Activated T-helper 1 cell treated with anti-CD3 and anti-CD28 coated beads, Interleukin-12 subunit alpha, Interleukin-12 subunit beta, Interleukin-2, Interleukin-4 antibody, amounts not matched to agents 30 ng/mL and 10 ng/mL and 1 ng/mL, durations not matched to agents 14 hours and 24 hours and 36 hours (primary cell): ENCODE measurements at places on chromosomes 5 and 9.

- DNase-seq = no peak
- H3K27ac ChIP-seq = no peak overlapping the region
- H3K4me1 ChIP-seq = peaks cover 69% of the 10 kb centered on the region
- peaks cover 7% of the 10 kb centered on the region for H3K36me3 ChIP-seq
- no peaks in the 10 kb centered on the region for H3K27me3 ChIP-seq
- H3K4me3 ChIP-seq = no peak overlapping the region
These were observed 10.2 kb upstream of the LCP2 start for GRCh38 chr5:170307575-170308465.

DNA sequence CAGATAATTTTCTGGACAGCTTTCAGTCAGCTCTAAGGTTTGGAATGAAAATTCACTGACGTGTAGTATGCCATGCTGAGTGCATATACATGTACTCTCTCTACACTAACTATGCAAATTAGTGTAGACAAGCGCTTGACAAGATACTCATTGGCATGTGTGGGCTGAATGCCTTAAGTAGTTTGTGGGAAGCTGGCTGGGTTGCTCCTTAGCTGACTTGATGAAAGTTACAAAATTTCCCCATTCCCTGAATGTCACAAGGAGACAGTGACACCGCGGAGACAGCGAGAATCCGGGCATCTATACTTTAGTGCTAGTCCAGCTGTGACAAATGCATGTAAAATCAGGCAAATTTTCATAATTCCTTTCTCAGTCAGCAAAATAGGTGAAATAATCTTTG is 51.6 kb upstream of the C5orf46 start:
- H3K27ac ChIP-seq = no peak overlapping the region
- no peak for DNase-seq
- no peaks in the 10 kb centered on the region for H3K36me3 ChIP-seq
- no peaks in the 10 kb centered on the region for H3K4me1 ChIP-seq
- H3K4me3 ChIP-seq = no peak overlapping the region

GRCh38 chr5:93585767-93586385 is 2.9 kb downstream of the NR2F1 start:
- peak overlapping the region; percentile 83 for H3K27ac ChIP-seq
- peak overlapping the region; percentile 74 for H3K4me3 ChIP-seq
- H3K27me3 ChIP-seq = peaks cover 52% of the 10 kb centered on the region
- DNase-seq = no peak
- peaks cover 5% of the 10 kb centered on the region for H3K36me3 ChIP-seq

GRCh38 chr9:91047529-91047928 is 245.9 kb downstream of the SYK start:
- H3K4me3 ChIP-seq = peak overlapping the region; percentile 65
- H3K27me3 ChIP-seq = peaks cover 4% of the 10 kb centered on the region
- peak overlapping the region; percentile 92 for H3K27ac ChIP-seq
- H3K36me3 ChIP-seq = peaks cover 5% of the 10 kb centered on the region
- H3K4me1 ChIP-seq = peaks cover 62% of the 10 kb centered on the region
- peak; percentile 37 for DNase-seq

GRCh38 chr5:124453221-124454051 is 293.0 kb downstream of the ZNF608 start:
- no peak overlapping the region for H3K27ac ChIP-seq
- no peaks in the 10 kb centered on the region for H3K27me3 ChIP-seq
- no peak for DNase-seq
- no peaks in the 10 kb centered on the region for H3K4me1 ChIP-seq

GRCh38 chr5:150648294-150649107 is 8.0 kb downstream of the SYNPO start:
- H3K4me1 ChIP-seq = no peaks in the 10 kb centered on the region
- H3K4me3 ChIP-seq = no peak overlapping the region
- H3K27ac ChIP-seq = no peak overlapping the region
- DNase-seq = no peak

DNA sequence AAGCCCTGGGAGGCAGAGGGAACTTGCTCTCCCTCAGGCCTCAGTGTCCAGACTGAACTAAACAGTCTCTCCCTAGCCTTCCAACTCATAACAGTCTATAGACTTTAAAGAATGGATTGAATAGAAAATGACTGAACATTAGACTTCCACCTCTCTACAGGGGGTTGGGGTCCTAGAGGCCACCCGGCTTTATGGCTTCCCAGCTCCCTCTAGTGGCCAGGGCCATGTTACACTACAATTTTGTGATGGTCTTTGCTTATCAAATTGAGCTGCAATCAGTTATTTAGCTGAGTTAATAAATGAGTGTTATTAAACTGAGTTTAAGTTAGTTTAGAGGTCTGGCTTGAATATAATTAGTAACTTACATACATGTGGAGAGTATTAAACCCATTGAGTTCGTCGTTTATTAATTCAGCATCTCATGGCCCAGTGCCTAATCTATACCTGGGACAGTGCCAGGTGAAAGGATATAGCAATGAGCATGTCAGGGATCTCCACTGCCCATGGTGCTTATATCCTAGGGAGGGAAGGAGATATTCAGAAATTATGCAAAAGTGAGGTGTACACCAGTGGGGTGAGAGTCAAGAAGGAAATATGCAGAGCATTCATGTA is 105.2 kb downstream of the SH3TC2 start:
- no peak overlapping the region for H3K27ac ChIP-seq
- peaks cover 7% of the 10 kb centered on the region for H3K27me3 ChIP-seq
- H3K4me3 ChIP-seq = no peak overlapping the region
- no peaks in the 10 kb centered on the region for H3K4me1 ChIP-seq
- DNase-seq = no peak

GRCh38 chr9:77965445-77966123 is 66.0 kb downstream of the GNAQ start:
- H3K27me3 ChIP-seq = no peaks in the 10 kb centered on the region
- peaks cover 13% of the 10 kb centered on the region for H3K36me3 ChIP-seq
- H3K4me3 ChIP-seq = no peak overlapping the region
- peaks cover 30% of the 10 kb centered on the region for H3K4me1 ChIP-seq
- no peak overlapping the region for H3K27ac ChIP-seq
- DNase-seq = no peak

DNA sequence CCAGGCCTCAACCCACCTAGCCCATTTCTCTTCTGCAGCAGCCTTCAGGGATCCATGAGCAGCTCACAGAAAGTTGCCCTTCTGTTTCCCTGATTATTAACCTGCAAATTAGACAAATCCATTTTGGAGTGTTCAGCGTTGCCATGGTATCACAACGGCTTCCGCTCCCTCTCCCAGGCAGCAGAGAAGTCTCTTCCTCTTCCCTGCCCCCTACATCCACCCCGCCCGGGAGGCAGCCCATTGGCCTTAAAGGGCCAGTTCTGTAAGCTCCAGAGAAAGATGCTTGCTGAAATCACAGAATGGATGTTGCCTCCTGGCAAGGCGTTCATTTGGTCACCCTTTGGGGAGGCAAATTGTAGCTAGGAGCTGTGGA is 47.7 kb upstream of the BOD1 start:
- no peaks in the 10 kb centered on the region for H3K36me3 ChIP-seq
- no peak for DNase-seq
- no peak overlapping the region for H3K4me3 ChIP-seq
- H3K27ac ChIP-seq = no peak overlapping the region
- H3K4me1 ChIP-seq = no peaks in the 10 kb centered on the region

- H3K4me1 ChIP-seq = peaks cover 6% of the 10 kb centered on the region
- H3K36me3 ChIP-seq = no peaks in the 10 kb centered on the region
- H3K27ac ChIP-seq = no peak overlapping the region
- peaks cover 21% of the 10 kb centered on the region for H3K27me3 ChIP-seq
- H3K4me3 ChIP-seq = no peak overlapping the region
These were observed 41.4 kb downstream of the DAB2IP start for GRCh38 chr9:121692606-121693387.

GRCh38 chr9:16258708-16259107 is 611.8 kb downstream of the BNC2 start:
- H3K4me3 ChIP-seq = no peak overlapping the region
- H3K36me3 ChIP-seq = no peaks in the 10 kb centered on the region
- H3K27ac ChIP-seq = no peak overlapping the region

DNA sequence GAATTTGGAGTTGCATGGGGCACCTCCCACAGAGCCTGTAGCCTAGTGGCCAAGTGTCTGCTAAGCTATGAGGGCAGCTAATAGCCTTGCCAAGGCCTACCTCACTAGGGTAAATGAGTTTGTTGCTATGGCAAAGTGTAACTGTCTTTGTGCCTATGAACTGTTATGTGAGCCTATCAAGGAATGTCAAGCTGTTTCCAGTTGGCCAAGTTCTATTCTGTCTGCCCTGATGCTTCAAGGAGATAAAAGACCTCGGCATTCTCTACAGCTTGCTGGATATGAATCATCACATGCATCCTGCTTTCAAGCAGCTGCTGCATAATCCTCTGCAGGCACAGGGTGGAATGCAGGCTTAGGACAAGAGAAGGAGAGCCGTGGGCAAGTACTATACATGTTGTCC is 69.8 kb upstream of the CCDC112 start:
- no peaks in the 10 kb centered on the region for H3K36me3 ChIP-seq
- no peaks in the 10 kb centered on the region for H3K27me3 ChIP-seq
- H3K4me1 ChIP-seq = no peaks in the 10 kb centered on the region

DNA sequence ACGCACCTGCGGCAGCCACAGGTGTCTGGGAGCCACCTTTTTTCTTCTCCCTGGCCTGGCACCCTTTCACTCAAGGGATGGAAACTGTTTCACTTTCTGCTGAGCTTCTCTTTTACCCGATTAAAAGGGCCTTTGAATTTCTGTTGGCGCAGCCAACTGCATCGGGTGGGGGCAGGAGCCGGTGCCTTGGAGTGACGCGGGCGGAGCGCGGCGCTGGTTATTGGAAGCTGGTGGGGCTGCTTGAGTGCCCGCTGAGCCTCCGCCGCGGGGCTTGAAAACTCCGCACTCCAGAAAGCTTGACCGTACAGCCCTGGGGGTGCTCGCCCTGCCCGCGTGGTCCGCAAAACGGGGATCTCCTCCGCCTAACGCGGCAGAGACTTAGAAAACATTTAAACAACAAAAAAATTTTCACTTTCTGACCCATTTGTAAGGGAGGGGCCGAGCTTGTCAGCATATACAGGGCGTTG is 52.0 kb upstream of the TJP2 start:
- peaks cover 15% of the 10 kb centered on the region for H3K4me1 ChIP-seq
- DNase-seq = no peak
- H3K36me3 ChIP-seq = no peaks in the 10 kb centered on the region
- H3K4me3 ChIP-seq = peak overlapping the region; percentile 87
- H3K27me3 ChIP-seq = peaks cover 12% of the 10 kb centered on the region

GRCh38 chr9:136531904-136532798 is 13.7 kb downstream of the NOTCH1 start:
- DNase-seq = no peak
- peaks cover 10% of the 10 kb centered on the region for H3K36me3 ChIP-seq
- H3K4me1 ChIP-seq = peaks cover 23% of the 10 kb centered on the region
- no peaks in the 10 kb centered on the region for H3K27me3 ChIP-seq
- peak overlapping the region; percentile 61 for H3K4me3 ChIP-seq

DNA sequence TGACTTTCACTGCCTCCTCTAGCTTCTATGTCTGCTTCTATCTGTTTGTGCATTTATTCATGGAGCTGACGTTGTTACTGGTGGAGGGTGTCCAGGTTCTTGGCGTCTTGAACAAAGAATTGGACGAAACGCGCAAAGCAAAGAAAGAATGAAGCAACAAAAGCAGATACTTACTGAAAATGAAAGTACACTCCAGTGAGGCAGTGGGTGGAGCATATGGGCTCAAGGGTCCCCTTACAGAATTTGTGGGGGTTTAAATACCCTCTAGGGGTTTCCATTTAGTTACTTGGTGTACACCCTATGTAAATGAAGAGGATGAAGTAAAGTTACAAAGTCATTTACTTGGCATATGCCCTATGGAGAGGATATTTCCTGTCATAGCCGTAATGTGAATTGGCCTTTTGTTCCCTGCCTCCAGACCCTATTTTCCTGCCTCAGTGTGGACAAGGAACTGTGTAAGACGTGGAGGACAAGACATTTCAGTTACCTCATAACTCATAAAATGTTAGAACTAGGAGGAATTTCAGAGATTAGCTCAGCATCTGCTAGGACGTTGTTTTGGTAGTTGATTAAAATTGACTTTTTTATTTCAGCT is 3.1 kb downstream of the POLR3G start:
- H3K4me1 ChIP-seq = peaks cover 33% of the 10 kb centered on the region
- H3K27ac ChIP-seq = no peak overlapping the region
- no peaks in the 10 kb centered on the region for H3K27me3 ChIP-seq
- no peak for DNase-seq
- no peak overlapping the region for H3K4me3 ChIP-seq

- H3K27ac ChIP-seq = no peak overlapping the region
- no peaks in the 10 kb centered on the region for H3K4me1 ChIP-seq
- no peaks in the 10 kb centered on the region for H3K27me3 ChIP-seq
- H3K4me3 ChIP-seq = no peak overlapping the region
These were observed 114.3 kb upstream of the SLC25A48 start for GRCh38 chr5:135720191-135720590.

DNA sequence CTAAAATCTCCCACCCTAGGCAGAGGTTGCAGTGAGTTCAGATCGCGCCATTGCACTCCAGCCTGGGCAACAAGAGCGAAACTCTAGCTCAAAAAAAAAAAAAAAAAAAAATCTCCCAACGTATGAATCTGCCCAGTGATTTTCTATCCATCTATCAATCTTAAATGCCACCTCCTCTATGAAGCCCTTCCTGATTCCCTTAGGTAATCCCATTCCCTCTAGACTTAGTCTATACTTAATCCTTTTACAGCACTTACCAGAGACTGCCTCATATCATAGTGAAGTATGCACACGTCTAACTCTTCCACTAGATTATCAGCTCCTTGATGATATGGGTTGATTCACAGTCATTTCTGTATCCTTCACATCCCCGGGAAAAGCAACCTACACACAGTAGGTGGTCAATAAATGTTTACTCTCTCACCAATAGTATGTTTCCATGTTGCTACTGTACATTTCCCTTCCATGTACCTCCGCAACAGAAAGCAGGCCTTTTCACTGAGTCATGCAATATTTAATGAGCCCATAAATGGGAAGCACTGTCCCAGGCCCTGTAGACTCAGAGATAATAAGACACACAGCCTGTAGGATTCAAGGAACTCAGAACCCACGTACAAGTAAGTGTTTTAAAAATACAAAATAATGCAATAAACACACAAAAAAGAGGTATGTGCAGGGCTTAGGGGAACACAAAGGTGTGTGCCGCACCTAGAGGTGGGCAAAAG is 1.2 kb downstream of the DROSHA start:
- DNase-seq = no peak
- H3K27ac ChIP-seq = peak overlapping the region; percentile 96
- peaks cover 55% of the 10 kb centered on the region for H3K4me1 ChIP-seq
- peak overlapping the region; percentile 100 for H3K4me3 ChIP-seq

- no peaks in the 10 kb centered on the region for H3K4me1 ChIP-seq
- no peak for DNase-seq
These were observed 253.7 kb downstream of the SPOCK1 start for GRCh38 chr5:137245438-137245837.

DNA sequence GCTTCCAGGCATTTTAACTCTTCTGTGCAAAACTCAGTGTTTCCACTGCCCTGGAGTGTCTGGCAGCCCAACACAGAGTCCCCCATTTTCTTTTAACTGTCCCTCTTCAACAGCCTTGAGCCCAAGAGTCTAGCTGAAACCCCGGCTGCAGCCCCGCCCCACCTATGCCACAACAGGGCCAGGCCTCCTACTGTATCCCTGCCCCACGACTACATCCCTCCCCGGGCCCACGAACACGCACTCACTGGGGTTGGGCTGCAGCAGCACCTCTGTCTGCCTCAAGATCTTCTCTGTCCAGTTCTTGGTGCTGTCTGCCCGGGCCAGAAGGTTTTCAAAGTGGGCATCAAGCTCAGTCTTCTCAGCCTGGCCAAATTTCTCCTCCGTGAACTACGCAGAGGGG is 6.1 kb downstream of the SH3GLB2 start:
- no peaks in the 10 kb centered on the region for H3K27me3 ChIP-seq
- no peak for DNase-seq
- peaks cover 36% of the 10 kb centered on the region for H3K4me1 ChIP-seq
- peak overlapping the region; percentile 48 for H3K27ac ChIP-seq
- H3K36me3 ChIP-seq = no peaks in the 10 kb centered on the region

GRCh38 chr5:44389823-44390143 is 563 bp upstream of the FGF10 start:
- H3K36me3 ChIP-seq = no peaks in the 10 kb centered on the region
- DNase-seq = no peak
- H3K27me3 ChIP-seq = peaks cover 46% of the 10 kb centered on the region
- no peak overlapping the region for H3K4me3 ChIP-seq
- H3K27ac ChIP-seq = no peak overlapping the region
